ENCODE measurements at places on chromosomes 12 and 14. TPM values are rescaled to one million over a fixed set of nuclear protein-coding genes. Genes with fewer than 3 reads are reported as not detected.

- no peak for DNase-seq
Observed at GRCh38 chr14:100443603-100444002, 120.5 kb downstream of the SLC25A47 start.

DNA sequence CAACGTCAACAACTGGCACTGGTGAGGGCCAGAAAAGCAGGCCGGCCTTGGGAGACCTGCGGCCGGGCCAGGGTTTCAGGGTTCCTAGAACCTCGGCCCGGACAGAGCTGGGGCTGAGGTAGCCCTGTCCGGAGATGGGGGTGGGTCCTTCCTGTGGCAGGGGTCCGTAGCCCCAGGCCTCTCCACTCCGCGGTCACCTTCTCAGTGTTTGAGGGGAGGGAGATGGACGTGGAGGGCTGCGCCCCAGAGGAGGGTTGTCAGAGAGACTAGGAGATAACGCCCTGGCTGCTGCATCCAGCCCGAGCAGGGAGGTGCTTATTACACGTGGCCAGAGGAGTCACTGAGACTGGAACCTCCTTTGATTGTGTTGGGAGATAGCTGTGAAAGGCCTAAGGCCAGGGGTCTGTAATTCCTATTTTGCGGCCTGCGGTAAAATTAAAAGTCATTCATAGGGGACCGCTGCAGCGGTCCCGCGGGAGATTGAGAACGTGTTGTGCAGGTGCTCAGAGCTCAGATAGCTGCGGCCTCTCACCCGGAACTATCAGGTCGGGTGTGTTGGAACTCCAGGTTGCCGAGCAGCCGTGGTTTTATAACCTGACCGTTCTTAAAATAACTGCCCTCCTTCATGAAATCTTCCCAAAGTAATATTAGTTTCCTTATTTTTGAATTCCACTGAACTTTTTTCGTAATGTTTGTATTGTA is 507 bp downstream of the AHSA1 start:
- DNase-seq, result peak; percentile 31

GRCh38 chr12:32303174-32303549 is 96.2 kb upstream of the FGD4 start:
- no peak for DNase-seq

GRCh38 chr12:131897276-131897675 is 2.9 kb downstream of the ULK1 start:
- DNase-seq, result no peak

ACOT2 gene
- 24.0 TPM for total RNA-seq

GLIPR1L1 gene
- not detected for total RNA-seq

GRCh38 chr14:55094292-55095157 is 34.5 kb upstream of the LGALS3 start:
- no peak for DNase-seq

PCNX4 gene
- total RNA-seq, result 37.7 TPM

GRCh38 chr14:97077687-97078086 is 280.5 kb downstream of the VRK1 start:
- DNase-seq, result no peak

- no peak for DNase-seq
Observed at GRCh38 chr14:27392153-27392552, 794.3 kb upstream of the NOVA1 start.

SUDS3 gene
- total RNA-seq, result 67.6 TPM

NDRG2 gene
- total RNA-seq, result 280 TPM

OR6C2 gene
- total RNA-seq, result not detected

IL22 gene
- total RNA-seq, result not detected

ASCL1 gene
- total RNA-seq, result 0.15 TPM
